T-helper 1 cell (primary cell): ENCODE measurements at places on chromosomes 7 and 10.

DNA sequence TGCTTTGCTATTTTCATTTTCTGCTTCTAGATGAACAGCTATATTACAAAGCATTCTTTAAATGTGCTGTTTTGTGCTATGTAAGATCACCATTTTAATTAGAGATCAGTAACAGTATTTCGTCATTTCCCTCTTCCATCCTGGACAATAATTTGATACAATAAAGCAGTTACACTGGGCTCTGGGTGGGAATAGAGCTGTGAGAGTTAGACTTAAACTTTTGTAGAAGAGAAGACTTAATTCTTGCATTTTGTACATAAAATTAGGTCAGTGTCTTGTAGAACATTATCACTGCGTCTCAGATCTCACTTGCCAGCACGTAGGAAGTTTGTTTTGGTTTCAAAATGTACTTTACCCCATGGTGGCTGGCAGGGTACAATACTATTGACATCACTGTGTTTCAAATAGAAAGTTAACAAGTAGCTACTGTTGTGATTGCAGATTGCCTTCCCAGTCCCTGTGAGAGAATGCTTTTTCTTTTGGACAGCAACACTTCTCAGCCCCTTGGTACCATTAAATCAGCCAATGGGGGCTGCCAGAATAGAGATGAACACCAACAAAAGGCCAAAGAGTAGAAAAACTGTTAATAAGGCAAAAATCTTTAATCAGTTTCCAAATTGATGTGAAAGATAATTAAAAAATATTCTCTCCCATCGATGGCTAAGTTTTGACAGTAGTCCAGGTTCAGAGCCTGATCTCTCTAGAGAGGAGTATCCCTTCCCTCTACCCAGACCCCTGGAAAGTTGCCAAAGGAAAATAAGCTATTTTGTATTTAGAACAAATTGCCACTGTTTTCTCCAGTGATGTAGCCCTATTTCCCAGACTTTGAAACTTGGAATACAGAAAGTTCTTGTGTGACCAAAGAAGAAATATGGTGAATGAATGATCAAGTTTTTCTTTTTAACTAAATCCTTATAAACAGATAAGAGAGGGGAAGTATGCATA lies 35.1 kb downstream of the SMNDC1 start:
- peak; percentile 39 for DNase-seq

DNA sequence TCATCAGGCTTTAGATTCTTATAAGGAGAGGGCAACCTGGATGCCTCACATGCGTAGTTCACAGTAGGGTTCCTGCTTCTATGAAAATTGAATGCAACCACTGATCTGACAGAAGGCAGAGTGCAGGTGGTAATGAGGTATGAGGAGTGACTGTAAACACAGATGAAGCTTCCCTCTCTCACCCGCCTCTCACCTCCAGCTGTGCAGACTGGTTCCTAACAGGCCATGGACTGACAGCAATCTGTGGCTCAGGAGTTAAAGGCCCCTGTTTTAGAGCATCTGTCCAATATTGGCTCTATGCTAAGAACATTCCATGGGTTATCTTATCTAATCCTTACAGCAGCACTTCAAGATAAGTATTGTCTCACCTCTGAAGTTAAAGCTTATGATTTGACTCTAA lies 213.5 kb upstream of the NRP1 start:
- DNase-seq, result no peak

- no peak for DNase-seq
These were observed 448.2 kb downstream of the RPS24 start for GRCh38 chr10:78481842-78482241.

- peak; percentile 38 for DNase-seq
These were observed 77.9 kb downstream of the ARHGAP21 start for GRCh38 chr10:24645784-24646183.

DNA sequence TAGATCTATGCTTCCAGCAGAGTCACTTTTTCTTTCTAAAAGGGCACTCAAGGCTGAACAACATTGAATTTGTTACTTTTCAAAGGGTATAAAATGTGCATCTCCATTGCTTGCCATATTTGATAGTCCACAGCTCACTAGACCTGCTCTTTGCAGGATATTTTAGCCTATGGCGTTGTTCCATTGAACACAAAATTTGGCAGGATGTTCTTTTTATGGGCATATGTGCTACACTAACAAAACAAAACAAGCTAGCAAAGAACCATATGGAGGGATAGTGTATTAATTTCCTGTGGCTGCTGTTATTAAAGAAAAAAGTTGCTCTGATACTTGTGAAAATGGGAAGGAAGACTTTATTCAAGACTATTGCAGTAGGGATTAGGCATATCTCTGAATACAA lies 828.7 kb downstream of the TYW1 start:
- no peak for DNase-seq

- DNase-seq, result no peak
These were observed 72.8 kb upstream of the MPP7 start for GRCh38 chr10:28375399-28376354.

- no peak for DNase-seq
These were observed 14.5 kb upstream of the CPA1 start for GRCh38 chr7:130365511-130366441.

- DNase-seq, result no peak
These were observed 208.6 kb downstream of the ADAM12 start for GRCh38 chr10:126179637-126180036.

- DNase-seq, result no peak
These were observed 34.3 kb upstream of the MTPAP start for GRCh38 chr10:30383356-30383755.
